Stromal cell of bone marrow (primary cell): ENCODE measurements at places on chromosomes 5 and 9.
A peak's percentile ranks its signal among the peaks of the same experiment; 100 is the strongest.

GRCh38 chr9:89388084-89388867, 70.0 kb downstream of the SECISBP2 start:
- peak; percentile 70 for DNase-seq

GRCh38 chr5:1878050-1878849, 4.5 kb downstream of the IRX4 start:
- no peak for DNase-seq

DNA sequence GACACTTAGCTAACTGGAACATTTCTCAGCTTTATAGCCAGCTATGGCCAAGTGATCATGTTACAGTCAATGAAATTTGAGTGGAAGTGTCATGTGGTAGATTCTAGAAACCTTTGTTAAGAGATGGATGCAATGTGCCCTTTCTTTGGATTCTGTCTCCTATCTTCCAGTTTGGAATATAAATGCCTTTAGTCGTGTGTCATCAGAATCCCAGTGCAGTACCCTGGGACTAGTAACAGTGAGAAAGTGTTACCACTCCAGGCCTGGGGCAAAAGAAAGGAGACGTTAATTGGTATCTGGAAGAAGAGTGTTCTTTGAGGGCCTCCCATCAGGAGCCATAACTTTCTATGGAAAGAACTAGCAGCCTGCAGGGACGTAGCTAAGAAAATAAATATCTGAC, 149.6 kb downstream of the SNX18 start:
- no peak for DNase-seq

DNA sequence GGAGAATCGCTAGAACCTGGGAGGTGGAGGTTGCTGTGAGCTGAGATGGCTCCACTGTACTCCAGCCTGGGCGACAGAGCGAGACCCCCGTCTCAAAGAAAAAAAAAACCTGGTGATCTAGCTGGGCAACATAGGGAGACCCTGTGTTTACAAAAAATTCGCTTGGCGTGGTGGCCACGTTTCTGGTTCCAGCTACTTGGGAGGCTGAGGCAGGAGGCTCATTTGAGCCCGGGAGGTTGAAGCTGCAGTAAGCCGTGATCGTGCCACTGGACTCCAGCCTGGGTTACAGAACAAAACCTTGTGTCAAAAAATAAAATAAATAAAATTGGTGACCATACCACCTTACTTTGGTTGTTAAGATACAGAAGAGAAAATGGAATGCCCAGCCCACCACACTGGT, 1.8 kb upstream of the HNRNPAB start:
- DNase-seq: no peak

GRCh38 chr5:37717613-37718431, 122.0 kb downstream of the GDNF start:
- DNase-seq: no peak

DNA sequence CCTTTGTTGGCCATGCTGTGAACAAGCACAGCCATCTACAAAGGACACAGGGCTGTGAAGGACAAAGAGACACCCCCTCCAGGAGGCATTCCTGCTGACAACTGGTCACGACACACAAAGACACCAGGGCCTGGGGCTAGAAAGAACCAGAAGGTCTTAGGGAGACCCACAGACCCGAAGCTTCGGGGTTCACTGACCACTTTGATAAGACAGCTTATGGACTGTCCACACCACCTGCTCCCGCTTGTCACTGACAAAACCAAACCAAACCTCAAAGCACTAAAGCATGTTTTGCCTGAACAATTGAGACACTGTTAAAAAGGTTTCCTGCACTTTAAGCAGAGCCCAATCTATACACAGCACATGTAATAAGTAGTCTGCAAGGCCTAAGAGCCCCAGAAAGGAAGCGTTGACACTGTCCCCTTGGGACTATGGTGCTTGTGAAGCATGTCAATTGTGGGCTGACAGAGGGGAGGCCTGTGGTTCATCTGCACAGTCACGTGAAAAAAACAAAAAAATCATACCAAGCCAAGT, 185.0 kb downstream of the GAPVD1 start:
- no peak for DNase-seq

DNA sequence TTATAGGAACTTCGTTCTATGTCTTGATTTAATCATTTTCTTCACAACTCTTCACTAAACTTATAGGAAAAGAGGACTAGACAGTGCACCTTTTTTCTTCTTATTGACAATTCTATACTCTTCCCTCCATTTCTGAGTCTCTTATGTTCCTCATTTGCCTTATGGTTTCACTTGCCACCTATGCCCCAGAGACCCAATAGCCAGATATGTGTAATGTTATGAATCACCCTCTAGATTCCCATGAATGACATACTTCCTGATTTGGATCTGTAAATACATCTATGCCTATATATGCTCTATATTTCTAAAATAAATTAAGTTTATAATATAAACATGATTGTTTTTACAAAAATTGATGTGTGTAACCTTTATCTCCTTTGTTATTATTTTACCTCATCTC, 514.1 kb upstream of the MEF2C start:
- peak; percentile 13 for DNase-seq

GRCh38 chr9:134678666-134679443, 37.3 kb downstream of the COL5A1 start:
- no peak for DNase-seq

DNA sequence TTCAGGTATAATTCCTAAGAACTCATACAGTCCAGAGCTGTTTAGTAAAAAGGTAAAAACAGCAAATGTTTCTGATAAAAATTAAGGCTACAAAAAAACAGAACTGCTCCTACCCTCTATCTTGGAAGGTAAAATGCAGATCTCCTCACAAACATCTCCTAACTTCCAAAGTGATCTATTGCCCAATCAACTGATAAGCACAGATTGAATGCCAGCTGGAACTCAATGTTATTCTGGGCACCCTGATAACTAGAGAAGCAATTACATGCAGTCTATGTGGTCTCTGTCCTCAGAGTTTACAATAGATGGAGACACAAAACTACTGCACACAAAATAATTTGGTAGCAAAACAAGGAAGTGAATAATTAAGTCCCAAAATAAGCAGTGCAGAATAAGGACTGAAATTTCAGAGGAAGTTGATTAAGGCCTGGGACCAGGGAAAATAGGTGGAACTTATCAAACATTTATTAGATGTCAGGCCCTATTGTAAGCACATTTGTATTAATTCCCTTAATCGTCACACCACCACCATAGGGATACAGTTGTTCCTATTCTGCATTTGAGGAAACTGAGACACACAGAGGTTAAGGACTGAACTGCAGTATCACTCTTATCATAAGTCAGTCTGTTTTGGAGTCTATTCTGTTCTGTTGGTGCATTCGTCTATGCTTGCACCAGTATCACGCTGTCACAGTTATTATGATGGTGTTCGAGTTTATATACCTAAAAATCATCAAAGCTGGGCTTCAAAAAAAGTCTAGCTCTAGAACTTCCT, 102.2 kb upstream of the TARS1 start:
- no peak for DNase-seq

GRCh38 chr5:5481633-5482032, 59.2 kb downstream of the ICE1 start:
- DNase-seq: no peak

DNA sequence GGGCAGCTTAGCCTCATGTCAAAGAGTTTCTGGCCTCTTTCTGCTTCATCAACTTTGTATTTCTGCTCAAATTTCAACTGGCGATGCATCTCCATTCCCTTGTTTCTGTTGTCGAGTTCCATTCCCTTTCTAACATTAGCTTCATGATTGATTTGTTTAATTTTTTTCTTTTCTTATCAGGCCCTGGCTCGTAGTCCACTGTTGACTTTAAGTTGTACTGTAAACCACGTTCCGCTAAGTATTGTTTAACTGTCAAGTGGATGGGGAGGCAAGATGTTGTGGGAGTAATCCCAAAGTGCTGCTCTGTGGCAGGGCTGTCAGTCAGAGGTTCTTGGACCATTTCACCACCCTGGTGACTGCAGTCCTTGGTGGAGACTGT, 309.1 kb downstream of the PSAT1 start:
- DNase-seq: no peak

- peak; percentile 54 for DNase-seq
Measured at GRCh38 chr5:137858223-137858916, 9.3 kb upstream of the MYOT start.

GRCh38 chr5:143135832-143136551, 267.5 kb downstream of the NR3C1 start:
- no peak for DNase-seq

GRCh38 chr9:92947268-92948037, at the start of gene FGD3:
Gene FGD3 (plus strand): TSS chr9:92947523. CDS start chr9:92976257, 28,734 bp downstream.
- DNase-seq: no peak

- DNase-seq: no peak
Measured at GRCh38 chr9:116387934-116388698, 234.5 kb downstream of the PAPPA start.

DNA sequence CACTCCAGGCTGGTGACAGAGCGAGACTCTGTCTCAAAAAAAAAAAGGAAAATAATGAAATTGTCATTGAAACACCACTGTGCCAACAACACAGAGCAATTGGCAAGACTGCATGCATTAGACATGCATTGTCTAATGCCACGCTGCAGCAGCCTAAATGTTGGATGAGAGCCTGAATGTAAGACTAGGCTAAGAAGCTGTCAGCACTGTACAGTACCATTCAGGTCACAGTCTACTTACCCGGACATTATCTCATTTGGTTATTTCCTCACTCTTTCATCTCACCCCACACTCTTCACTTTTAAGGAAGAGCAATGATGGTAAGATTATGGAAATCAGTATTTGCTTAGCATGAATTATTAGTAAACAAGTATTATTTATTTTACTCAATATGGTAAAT, 31.3 kb upstream of the PPP2CA start:
- DNase-seq: no peak

- no peak for DNase-seq
Measured at GRCh38 chr5:135533334-135533733, 2.4 kb downstream of the NEUROG1 start.

DNA sequence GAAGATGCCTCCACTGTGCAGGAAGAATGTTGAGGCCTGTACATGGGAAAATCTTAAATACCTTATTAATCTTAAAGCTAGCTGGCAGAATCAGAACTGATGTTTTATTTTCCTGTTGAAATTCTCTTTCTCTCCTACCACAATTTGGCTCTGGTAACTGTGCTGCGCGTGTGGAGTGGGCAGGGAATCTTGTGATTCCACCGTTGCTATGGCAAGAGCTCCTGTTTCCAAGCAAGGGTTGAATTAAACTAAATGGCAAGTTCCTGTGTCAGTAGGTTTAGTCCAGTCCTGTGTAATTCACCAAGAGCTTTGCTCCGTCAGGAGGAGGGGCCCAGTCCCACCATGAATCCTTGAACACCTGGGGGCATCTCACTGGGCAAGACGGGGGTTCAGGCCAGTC, 36.4 kb downstream of the NXNL2 start:
- peak; percentile 26 for DNase-seq

DNA sequence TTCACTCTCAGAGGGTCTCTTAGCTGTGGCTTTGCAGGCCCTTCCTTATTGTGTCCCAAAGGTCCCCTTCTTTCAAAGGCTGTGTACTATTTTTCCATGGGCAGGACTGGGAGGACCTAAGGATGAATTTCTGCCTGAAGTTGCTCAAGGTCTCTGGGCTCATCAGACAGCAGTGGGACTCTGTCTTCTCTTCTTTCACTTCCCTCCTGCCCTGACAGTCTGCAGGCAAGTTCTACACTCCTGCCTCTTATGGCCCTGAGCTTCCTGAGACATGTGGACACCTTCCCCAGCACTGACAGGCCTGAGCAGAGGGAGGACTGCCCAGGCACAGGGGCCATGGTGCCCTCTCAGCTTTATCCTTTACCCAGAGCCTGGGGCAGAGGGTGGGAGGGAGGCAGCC, 14.8 kb downstream of the ENHO start:
- no peak for DNase-seq

- DNase-seq: no peak
Measured at GRCh38 chr5:133321833-133322420, 270.1 kb downstream of the HSPA4 start.

DNA sequence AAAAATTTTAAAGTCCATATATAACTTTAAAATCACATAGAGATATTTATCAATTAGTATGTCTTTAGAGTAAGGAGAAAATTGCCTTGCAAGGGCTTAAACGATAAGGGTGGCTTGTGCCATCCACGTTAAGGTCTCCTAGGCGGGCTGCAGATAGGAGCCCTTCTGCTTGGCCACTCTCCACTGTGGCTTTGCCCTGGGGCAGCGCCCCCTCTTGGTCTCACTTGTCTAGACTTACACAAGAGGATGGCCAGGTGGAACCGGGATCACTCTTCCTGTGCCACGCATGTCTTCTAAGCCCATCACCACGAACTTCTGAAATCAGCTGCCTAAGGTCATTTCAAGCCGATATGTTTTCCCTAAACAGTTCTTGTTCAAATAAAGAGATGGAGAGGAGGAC, 2.9 kb downstream of the FPGS start:
- DNase-seq: no peak

GRCh38 chr5:51678330-51678729, 295.1 kb downstream of the ISL1 start:
- DNase-seq: no peak
